Stomach (tissue), 19 donors: ENCODE measurements at places on chromosomes 5 and 9. TPM values are rescaled to one million over a fixed set of nuclear protein-coding genes. Genes with fewer than 3 reads are reported as not detected.

FREM1 gene
- polyA plus RNA-seq: 0.31 TPM

GARIN3 gene
- not detected for polyA plus RNA-seq

FOXD4 gene
- polyA plus RNA-seq: 0.50 TPM

ANKRD18B gene
- not detected for polyA plus RNA-seq

SLCO6A1 gene
- polyA plus RNA-seq: not detected

SUSD3 gene
- polyA plus RNA-seq: 2.0 TPM

TAS2R1 gene
- not detected for polyA plus RNA-seq
